Activated naive CD4-positive, alpha-beta T cell treated with anti-CD3 and anti-CD28 coated beads for 36 hours (primary cell): ENCODE measurements at places on chromosomes 5 and 9. TPM values are rescaled to one million over a fixed set of nuclear protein-coding genes. Genes with fewer than 3 reads are reported as not detected.

PARP8 gene
- total RNA-seq: 20.1 TPM

DNA sequence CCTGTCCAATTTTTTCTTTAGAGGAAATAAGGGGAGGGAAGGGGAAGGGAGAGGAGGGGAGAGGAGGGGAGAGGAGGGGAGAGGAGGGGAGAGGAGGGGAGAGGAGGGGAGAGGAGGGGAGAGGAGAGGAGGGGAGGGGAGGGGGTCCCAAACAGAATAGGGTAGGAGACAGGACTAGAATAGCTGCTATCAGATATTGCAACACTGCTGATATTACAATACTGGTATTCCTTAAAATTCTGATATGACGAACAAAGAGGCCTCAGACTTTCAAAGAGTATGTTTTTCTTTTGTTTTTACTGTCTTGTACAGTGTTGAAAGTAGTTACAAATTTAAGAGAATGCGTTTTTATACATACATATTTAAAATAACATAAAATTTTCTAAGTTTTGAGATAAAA lies 67.5 kb downstream of the RICTOR start:
- no peak for DNase-seq

ZDHHC11B gene
- not detected for total RNA-seq

DNA sequence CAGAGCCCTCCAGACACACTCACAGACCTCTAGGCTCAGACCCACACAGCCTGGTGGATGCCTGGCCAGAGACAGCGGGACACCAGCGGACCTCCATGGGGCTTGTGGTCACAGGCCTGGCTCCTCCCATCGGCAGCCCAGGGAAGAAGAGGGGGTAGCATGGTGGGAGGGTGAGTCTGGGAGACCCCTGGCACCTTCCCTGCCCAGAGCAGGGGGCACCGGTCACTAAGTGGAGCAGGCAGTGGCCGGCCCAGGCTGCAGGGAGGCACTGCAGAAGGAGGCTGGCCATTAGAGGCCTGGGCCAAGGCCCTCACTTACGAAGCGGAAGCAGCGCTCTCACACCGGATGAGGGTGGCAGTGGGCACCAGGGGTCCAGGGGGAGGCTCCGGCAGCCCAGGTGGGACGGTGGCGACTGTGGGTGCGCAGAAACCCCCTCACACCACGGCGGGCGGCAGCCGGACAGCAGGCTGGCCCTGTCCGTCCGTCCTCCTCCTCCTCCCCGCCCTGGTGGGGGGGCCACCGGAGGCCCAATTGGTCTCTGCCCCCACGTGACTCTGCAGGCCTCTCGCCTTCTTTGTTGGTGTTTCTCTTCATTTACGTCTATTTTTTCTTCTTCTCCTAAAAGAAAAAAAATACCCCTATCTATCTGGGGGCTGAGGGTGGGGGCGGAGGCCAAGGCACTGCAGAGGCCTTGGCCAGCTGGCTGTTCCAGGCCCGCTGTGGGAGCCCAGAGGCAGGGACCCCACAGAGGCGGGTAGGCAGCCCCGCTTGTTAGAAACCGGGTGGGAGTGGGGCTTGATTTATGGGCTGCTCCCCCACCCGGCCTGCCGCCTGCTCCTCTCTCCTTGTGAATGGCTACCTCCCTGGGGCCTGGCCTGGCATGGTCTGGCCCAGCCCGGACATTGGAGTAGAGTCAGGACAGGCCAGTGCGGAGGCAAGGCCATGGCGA lies at the start of gene NR5A1:
NR5A1 (minus strand) TSS at position 469 of the 949 bp plus-strand sequence. CDS start 4,004 bp downstream, outside the sequence.
- DNase-seq: no peak

DNA sequence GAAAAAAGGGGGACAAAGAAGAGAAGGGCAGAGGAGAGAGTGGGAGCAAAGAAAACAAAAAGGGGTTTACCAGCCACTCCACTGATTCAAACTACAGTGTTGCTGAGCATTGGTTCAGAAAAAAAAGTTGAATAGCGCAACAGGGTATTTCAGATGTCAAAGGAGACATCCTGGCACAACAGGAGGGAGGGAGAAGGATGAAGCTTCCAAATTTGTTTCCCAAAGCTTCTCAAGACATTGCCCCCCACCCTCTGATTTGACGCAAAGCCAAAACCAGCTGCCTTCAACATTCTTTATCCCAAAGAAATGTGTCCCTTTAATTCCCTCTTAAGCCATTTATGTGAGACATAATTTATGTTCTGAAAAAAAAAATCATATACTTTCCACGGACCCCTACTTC lies 105.5 kb upstream of the TNC start:
- DNase-seq: no peak

GRCh38 chr9:34233672-34234071 lies 54.8 kb downstream of the UBAP1 start:
- DNase-seq: no peak

DNA sequence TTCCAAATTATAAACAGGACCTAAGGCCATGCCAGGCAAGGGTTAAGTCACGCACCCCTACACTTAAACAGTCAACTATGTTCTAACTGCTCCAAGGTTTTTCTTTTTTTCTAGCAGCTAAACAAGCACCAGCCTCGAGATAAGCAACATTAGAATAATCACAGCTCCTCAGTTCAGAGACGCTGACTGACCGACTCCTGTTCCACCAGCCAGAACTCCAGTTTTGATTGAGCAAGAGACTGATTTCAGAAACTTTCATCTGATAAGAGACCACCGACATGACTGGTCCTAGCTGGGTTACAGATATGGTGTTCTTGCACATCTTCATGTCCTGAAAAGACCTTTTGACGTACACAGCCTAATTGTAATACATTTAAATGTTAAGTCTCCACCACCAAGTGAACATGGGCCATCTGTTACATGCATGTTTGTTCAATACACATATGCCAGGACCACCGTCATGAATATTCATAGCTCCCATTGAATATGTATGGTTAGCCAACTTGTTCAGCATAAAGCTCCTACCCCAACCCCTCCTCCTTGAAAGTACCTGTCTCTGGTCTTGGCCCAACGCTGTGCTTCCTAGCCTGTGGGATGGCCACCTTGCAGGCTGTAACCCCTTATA lies 23.7 kb upstream of the OTULINL start:
- DNase-seq: no peak

DNA sequence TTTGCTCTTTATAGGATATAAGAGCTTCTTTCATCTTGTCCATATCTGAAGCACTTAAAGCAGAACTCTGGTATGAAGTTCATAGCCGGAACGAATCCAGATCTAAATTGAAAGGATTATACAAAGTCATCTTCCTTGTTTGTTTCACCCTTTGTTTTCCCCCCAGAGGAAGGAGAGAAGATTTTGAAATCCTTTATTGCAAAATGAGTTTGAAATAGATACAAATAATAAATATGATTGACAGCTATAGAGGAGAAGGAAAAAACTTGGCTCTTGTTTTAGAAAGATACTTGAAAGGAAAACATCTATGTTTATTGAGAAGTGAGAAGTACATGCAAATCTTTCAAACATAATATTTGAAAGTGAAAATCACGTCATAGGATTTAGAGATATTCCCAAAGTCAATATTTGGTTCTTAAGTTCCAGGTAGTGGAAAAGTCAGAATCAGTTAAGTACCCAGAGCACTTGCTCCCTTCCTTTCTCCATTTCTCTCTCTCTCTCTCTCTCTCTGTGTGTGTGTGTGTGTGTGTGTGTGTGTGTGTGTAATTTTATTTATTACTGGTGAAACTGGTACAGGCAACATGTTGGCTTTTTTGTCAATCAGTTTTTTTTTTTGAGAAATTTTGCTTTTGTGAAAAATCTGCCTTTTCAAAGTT lies 27.2 kb downstream of the PAM start:
- DNase-seq: no peak

- DNase-seq: no peak
These were observed 324.1 kb upstream of the GRAMD2B start for GRCh38 chr5:126099077-126099476.

DNA sequence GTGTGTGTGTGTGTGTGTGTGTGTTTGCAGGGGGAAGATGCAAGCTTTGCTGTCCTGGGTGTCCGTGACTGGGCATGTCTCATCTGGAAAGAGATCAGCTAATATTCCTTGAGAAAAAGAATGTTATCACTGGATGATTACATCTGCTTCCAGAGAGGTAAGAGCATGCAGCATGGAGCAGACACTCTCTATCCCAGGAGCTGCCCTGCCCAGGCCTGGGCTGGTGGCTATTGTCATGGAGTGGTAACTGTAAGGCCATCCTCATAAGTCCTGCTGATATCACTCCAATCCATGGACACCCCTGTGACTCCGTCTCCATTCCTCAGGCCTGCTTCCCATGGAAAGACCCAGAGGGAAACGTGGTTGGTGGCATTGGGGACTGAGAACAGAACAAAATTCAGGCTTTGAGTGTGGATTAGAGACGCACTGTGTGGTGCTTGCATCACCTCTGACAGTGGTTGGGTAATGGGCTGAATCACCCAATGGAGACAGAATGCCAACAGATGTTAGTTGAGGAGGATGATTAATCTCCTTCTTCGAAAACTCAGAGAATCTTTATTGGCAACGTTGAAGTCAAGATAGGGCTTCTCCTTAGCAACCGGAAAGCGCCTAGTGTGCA lies 52.0 kb upstream of the KCNIP1 start:
- DNase-seq: no peak

- DNase-seq: no peak
These were observed 1.7 kb upstream of the TOPORS start for GRCh38 chr9:32554107-32554506.

DNA sequence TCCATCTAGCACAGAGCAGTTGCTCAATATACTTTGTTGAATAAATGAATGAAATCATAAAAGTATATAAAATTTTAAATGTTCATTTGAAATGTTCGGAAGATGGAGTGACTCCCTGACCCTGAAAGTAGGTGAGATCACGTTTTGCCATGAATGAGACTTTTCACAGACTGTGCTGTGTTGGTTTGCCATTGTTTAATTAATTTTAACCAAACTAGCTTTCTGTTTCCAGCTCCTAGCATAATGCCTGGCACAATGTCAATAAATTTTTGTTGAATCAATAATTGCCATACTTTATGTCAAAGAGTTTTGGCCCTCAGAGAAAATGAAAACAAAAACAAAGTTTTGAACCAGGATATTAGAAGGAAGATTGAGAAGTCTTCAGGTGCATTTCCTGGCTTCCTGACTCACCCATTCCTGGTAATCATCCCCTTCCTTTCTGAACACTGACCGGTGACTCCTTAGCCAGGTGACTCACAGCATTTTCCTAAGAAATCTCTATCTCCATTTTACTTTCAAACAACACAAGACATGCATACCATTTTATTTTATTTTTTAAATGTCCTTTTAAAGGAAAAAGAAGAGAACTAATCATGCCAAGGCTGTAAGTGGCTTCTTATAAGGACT lies 15.1 kb downstream of the SLC28A3 start:
- DNase-seq: no peak

DNA sequence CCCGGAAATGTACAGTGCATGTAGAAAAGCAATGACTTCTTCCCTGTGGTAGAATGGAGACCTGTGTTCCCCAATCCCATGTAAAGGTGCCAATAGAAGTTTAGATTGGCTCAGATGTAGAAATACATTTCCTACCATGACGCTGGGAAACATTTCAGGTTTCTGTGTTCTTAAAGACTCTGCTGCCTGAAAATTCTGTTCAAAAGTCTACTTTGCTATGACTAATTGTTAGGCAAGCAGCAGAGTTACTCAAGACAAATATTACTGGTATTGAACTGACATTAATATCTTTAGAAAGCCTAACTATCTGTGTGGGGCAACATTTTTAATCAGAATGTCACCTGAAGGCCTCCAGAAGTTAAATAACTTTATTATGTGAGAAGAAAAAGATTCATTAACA lies 75.5 kb upstream of the ELL2 start:
- DNase-seq: no peak
